ENCODE measurements at places on chromosomes 5 and 9.

- no peak for DNase-seq
Measured at GRCh38 chr5:146675636-146676035, 159.6 kb upstream of the GPR151 start.

GRCh38 chr5:28903643-28904042, 1865.3 kb upstream of the CDH9 start:
- no peak for DNase-seq

- DNase-seq = no peak
Measured at GRCh38 chr5:10627160-10627701, 63.4 kb downstream of the ANKRD33B start.

GRCh38 chr5:139468421-139468931, 2.3 kb upstream of the SMIM33 start:
- DNase-seq = peak; percentile 38

- no peak for DNase-seq
Measured at GRCh38 chr9:69949396-69949795, 94.3 kb upstream of the MAMDC2 start.

DNA sequence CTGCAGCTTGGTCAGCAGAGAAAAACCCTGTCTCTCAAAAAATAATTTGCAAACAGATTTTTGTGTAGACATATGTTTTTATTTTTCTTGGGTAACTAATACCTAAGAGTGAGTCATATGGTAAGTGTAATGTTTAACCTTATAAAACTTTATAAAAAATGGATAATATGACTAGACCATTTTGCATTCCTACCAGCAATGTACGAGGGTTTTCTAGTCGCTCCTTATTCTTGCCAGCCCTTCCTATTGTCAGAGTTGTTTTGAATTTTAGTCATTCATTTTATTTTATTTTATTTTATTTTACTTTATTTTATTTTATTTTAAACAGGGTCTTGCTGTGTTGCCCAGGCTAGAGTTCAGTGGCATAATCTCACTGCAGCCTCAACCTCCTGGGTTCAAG, 37.8 kb downstream of the RABGAP1 start:
- no peak for DNase-seq

All from GDM1 (cell line).